ENCODE measurements at places on chromosomes 6 and 20.

DNA sequence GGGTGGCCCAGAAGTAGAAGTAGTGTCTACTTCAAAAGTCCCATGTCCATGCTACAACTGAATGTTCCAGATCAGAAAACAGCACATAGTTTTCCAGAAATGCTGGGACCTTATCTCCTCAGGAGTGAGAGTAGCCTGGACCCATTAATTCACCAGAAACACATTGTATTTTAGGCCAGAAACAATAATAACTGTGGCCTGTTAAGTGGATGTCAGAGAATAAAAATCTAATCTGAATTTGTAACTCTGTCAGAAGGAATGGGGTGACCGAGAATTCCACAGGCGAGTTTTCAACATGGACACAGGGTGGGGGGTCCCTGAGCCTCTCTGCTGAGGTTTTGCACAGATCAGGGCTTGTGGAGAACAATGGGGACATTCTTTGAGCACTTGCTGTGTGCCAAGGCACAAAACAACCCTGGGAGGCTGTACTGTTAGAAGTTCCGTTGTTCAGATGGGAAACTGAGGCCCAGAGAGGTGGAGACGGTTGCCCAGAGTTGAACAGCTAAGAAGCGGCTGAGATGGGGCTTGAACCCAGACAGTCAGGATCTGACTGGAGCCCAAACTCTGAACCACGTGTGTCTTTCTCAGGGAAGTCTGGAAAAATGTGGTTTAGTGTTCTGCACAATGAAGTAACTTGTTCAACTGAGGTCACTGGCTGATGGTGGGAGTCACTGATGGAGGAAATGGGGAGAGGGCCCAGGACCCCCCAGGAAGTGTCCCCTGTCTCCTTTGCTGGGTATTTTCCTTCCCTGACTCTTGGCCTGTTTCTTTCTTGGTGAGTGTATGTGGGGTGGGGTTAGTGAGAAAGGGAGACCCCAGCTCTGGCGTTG is 44.2 kb downstream of the SNAI1 start:
- DNase-seq, result no peak

GRCh38 chr20:57257701-57258453 is 8.6 kb downstream of the BMP7 start:
- no peak for DNase-seq

DNA sequence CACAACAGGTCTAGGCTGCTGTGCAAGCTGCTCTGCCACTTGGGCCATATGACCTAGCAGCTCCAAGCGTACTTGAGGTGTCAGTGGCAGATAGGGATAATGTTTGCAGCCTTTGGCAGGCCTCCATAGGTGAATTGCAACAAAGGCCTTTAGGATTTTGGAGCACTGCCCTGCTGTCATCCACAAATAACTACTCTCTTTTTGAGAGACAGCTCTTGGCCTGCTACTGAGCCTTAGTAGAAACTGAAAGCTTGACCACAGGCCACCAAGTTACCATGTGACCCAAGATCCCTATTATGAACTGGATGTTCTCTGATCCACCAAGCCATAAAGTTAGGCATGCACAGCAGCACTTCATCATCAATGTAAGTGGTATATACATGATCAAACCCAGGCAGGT is 29.9 kb downstream of the FBXO30 start:
- no peak for DNase-seq

DNA sequence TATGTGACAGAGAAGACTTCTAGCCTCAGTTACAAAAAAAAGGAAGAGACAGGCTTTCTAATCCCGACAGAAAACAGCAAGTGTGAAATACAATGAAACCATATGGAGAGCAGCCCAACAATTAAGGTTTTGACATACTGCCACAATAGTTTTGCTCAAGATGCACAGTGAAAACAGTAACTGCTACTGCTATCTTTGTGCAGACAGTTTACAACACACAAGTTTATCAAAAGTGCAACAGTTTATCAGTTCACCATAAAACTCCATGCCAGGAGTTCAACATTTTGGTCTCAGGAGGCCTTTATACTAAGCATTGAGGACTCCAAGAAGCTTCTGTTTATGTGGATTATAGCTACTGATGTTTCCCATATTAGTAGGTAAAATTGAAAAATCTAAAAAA is 37.6 kb downstream of the GOPC start:
- no peak for DNase-seq

DNA sequence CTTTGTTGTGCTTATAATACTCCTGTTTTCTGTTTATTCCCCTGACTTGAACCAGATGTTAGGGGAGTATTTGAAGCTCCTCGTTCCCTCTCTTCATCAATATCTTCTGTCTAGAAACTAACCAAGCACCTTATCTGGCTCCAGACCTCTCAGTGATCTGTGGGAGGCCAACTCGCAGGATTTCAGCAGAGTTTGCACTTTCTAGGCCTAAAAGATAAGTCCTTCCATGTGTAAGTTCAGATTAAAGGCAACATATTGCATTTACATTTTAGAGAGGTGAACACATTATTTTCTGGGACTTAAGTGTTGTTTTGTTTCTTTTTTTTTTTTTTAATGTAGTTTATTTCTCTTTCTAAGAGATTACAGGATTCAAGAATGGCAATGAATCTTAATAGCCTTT is 139.4 kb upstream of the AKAP12 start:
- DNase-seq, result no peak

Measured in stromal cell of bone marrow (primary cell).